Prostate gland (tissue), 2 donors: ENCODE measurements at places on chromosomes 13 and 19. TPM values are rescaled to one million over a fixed set of nuclear protein-coding genes. Genes with fewer than 3 reads are reported as not detected.
A peak's percentile ranks its signal among the peaks of the same experiment; 100 is the strongest.

The ZNF534 gene
- total RNA-seq = 3.2 TPM

The CA11 gene
- 7.0 TPM for total RNA-seq

- no peaks in the 10 kb centered on the region for H3K27me3 ChIP-seq
- no peak for DNase-seq
- H3K4me1 ChIP-seq = peaks cover 2% of the 10 kb centered on the region
- no peaks in the 10 kb centered on the region for H3K36me3 ChIP-seq
- H3K4me3 ChIP-seq = no peak overlapping the region
Observed at GRCh38 chr19:45789035-45789786, 3.4 kb downstream of the DMWD start.

GRCh38 chr13:94674609-94675348, 37.6 kb downstream of the SOX21 start:
- H3K4me1 ChIP-seq = no peaks in the 10 kb centered on the region
- peak; percentile 37 for DNase-seq
- H3K27ac ChIP-seq = no peak overlapping the region
- no peaks in the 10 kb centered on the region for H3K27me3 ChIP-seq

DNA sequence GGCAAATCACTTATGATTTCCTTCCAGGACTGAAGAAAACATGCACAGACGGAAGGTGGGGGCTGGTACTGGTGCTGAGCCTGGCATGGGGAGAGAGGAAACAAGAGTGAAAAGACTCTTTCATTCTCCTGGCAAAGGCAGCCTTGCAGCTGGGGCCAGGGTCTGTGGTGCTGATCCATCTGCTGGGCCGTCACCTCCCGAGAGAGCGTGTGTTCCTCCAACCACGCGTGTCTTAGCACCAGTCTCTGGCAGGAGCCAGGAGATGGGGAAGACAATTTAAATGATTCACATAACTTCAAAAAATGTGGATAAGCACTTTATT, 23.9 kb upstream of the SPART start:
- no peak overlapping the region for H3K27ac ChIP-seq
- H3K36me3 ChIP-seq = no peaks in the 10 kb centered on the region
- H3K27me3 ChIP-seq = no peaks in the 10 kb centered on the region
- H3K4me1 ChIP-seq = no peaks in the 10 kb centered on the region
- H3K4me3 ChIP-seq = no peak overlapping the region
- no peak for DNase-seq
